NCI-H1694 (cell line): ENCODE measurements at places on chromosomes 6 and 20.

DNA sequence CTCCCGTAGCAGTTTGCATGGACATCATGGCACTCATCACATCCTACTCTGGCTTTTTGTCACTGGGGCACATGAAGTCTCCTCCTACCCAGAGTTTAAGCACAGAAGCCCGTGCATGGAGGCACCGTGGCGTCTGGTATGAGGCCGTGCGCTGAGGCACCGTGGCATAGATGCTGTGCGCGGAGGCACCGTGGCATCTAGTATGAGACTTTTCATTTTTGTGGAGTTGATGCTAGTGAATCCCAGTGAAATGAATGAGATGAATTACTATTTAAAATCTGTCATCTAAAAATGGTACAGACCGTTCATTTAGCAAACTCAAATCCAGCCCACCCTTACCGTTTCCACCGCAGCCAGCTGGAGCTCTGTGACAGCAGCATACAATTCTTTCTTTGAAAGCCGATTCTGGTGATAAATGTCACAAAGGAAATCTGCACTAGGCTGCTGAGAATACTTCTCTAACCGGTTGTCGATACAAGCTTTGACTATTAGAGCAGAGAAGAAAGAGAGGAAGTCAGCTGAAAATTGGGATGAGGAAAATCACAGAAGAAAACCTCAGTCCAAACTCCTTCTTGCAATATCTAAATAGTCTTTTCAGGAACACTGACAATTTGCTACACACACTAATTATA, 11.3 kb downstream of the CYP24A1 start:
- no peak for DNase-seq

GRCh38 chr20:51487565-51488268, 54.8 kb downstream of the NFATC2 start:
- DNase-seq, result no peak

GRCh38 chr6:139496654-139497344, 122.4 kb upstream of the CITED2 start:
- DNase-seq, result no peak

GRCh38 chr6:169949511-169950097, 198.2 kb downstream of the ERMARD start:
- no peak for DNase-seq

DNA sequence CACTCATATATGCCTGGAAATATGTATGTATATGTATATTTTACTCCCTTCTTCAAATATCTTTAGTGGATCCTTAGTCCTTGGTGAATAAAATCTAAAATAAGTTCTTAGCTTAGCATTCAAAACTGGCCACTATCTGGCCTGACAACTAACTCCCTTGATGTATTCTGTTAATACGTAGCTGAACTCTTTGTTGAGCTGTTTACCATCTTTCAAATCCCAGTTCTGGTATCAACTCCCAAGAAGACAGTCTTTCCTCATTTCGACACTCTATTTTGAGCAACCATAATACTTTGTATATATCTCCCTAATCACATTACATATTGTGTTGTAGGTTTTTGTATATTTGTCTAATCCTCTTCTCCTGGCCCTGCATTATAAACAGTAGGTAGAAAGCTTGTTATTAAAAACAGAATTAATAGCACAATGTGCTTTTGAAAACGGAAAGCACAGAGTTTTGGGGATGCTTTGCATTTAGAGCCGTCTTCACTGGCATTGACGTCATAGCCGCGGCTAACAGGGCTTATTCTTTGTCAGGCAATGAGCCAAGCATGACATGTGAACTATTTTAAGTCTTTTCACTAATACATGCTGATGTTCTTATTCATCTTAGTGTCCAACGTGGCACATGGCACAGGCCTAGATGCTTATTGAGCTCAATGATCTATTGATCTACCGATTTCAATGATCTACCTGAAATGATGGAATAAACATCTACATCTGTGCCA, 47.2 kb upstream of the CCN2 start:
- DNase-seq, result no peak
